ENCODE measurements at places on chromosomes 4 and X. TPM values are rescaled to one million over a fixed set of nuclear protein-coding genes. Genes with fewer than 3 reads are reported as not detected.

- no peaks in the 10 kb centered on the region for H3K36me3 ChIP-seq
- no peak overlapping the region for H3K27ac ChIP-seq
- no peaks in the 10 kb centered on the region for H3K4me1 ChIP-seq
Measured at GRCh38 chr4:4585012-4585670, 43.3 kb upstream of the STX18 start.

GRCh38 chrX:115957862-115958490 is 212.6 kb upstream of the AGTR2 start:
- no peak for DNase-seq
- no peaks in the 10 kb centered on the region for H3K36me3 ChIP-seq
- H3K4me1 ChIP-seq, result no peaks in the 10 kb centered on the region
- no peak overlapping the region for H3K27ac ChIP-seq

DNA sequence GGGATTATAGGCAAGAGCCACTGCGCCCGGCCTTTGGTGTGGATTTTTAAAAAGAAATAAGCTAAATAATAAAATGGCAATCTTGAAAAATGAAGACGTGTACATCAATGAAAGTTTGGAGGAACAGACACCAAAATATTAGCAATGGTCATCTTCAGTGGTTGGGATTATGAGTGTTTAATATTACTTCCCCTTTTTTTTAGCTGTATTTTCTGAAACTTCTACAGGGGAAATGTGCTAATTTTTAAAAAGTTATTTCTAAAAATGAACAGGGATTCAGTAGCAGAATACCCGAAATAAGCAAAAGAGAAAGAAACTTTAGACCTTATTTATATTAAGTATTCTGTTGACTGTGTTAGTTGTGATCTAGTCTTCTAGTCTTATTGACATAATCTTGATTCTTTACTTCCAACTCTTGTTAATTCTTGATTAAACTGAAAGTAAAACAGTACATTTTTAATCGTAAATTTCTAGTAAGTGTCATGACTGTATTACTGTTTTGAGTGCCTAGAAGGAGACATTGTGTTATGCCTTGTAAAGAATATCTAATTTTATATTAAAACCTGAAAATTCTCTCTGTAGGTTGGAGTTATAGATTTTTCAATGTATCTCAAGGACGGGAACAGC is 51.3 kb downstream of the RUFY3 start:
- no peaks in the 10 kb centered on the region for H3K4me1 ChIP-seq
- H3K36me3 ChIP-seq, result peaks cover 7% of the 10 kb centered on the region
- no peak for DNase-seq
- no peak overlapping the region for H3K4me3 ChIP-seq
- no peak overlapping the region for H3K27ac ChIP-seq

GRCh38 chr4:168600796-168601583 is 104.1 kb downstream of the PALLD start:
- no peak overlapping the region for H3K4me3 ChIP-seq
- DNase-seq, result no peak
- H3K27me3 ChIP-seq, result no peaks in the 10 kb centered on the region
- no peaks in the 10 kb centered on the region for H3K4me1 ChIP-seq
- H3K36me3 ChIP-seq, result no peaks in the 10 kb centered on the region

DNA sequence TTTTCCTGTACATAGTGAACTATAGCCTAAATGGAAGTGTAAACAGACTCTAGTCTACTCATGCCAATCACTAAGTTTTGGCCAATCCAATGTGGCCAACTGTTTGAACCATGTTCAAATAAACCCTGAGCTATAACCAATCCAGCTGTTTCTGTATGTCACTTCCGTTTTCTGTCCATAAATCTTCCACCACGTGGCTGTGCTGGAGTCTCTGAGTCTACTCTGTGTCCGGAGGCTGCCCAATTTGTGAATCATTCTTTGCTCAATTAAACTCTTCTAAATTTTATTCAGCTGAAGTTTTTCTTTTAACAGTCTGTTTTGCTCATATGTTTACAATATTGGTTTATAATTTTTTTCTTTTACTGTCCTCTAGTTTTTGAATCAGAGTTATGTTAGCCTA is 112.3 kb upstream of the BANK1 start:
- H3K4me3 ChIP-seq, result no peak overlapping the region
- H3K27ac ChIP-seq, result no peak overlapping the region
- no peaks in the 10 kb centered on the region for H3K36me3 ChIP-seq
- H3K4me1 ChIP-seq, result no peaks in the 10 kb centered on the region

DNA sequence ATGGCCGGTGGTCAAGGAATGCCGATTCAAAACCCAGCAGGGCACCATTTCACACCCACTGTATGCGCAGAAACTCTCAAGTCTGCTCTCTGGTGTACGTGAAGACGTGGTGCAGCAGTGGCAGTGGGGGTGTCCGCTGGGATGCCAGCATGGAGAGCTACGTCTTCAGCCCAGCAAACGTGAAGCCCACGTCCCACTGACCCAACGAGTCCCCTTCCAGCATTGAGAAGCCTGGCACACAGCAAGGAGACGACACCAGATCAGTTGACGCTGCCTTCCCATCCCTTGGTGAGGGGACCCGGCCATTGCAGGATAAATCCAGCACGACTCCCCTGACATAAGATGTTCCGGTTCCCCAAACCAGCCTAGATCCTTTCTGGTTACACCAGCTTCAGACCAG is 2.2 kb upstream of the PLXNB3 start:
- H3K4me1 ChIP-seq, result peaks cover 5% of the 10 kb centered on the region
- H3K27me3 ChIP-seq, result no peaks in the 10 kb centered on the region
- no peaks in the 10 kb centered on the region for H3K36me3 ChIP-seq
- DNase-seq, result no peak

The STPG2 gene
- 0.28 TPM for total RNA-seq

The HDX gene
- total RNA-seq, result 0.47 TPM

Measured in CD4-positive, alpha-beta T cell (primary cell).